ENCODE measurements at places on chromosomes 12 and 14. TPM values are rescaled to one million over a fixed set of nuclear protein-coding genes. Genes with fewer than 3 reads are reported as not detected.

DNA sequence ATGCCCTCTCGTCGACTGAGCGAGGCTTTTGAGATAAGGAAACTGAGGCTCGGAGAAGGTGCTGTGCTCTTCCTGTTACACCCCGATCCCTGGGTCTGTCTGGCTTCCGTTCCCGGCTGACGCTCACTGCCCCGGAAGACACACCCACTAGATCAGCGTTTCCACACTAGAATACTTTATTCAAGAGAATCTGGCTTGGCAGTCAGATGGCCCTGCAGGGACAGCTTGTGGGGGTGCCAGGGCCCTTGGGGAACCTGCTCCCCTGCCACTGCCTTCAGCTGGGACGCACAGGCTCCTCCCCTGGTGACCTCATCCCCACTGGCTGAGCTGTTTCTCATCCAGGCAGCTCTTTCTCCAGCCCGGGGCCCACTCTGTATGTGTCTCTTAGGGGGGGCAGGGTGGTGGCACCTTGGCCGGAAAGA, 13.7 kb downstream of the PGF start:
- no peak overlapping the region for H3K4me3 ChIP-seq
- no peaks in the 10 kb centered on the region for H3K36me3 ChIP-seq
- peaks cover 4% of the 10 kb centered on the region for H3K4me1 ChIP-seq
- H3K27ac ChIP-seq, result no peak overlapping the region
- DNase-seq, result no peak

Gene BMP4
- 3.9 TPM for total RNA-seq

Gene CNTN1
- total RNA-seq, result 27.0 TPM

DNA sequence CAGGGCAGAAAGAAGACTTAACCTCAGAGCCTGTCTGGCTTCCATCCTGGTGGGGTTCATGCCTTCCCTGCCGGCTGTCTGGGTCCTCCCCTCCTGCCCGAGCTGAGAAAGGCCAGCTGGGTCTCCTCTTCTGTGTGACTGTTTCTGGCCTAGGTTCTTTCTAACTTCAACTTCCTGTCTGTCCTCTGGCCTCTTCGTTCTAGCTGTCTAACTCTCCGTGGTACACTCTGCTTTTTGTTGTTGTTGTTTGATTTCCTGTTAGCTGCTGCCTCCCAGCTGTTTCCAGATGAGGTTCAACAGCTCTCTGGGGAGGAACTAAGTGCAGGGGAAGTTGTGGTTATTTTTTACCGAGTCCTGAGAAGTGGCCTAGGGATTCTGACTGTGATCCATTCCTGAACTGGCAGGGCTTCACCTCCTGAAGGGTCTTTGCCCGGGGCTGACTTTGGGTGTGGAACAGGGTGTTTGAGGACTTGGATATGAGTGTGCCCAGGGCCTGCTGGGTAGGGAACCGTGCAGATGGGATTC, 3.2 kb downstream of the MLXIP start:
- DNase-seq, result no peak
- H3K4me3 ChIP-seq, result 0 out of 2 replicates have a peak overlapping the region, but pooled peaks have one; percentile 72
- no peaks in the 10 kb centered on the region for H3K36me3 ChIP-seq
- peaks cover 21% of the 10 kb centered on the region for H3K27me3 ChIP-seq

GRCh38 chr14:32560209-32560857, 231.2 kb downstream of the AKAP6 start:
- no peak overlapping the region for H3K27ac ChIP-seq
- no peaks in the 10 kb centered on the region for H3K36me3 ChIP-seq
- no peak overlapping the region for H3K4me3 ChIP-seq
- no peaks in the 10 kb centered on the region for H3K27me3 ChIP-seq

Gene ARHGEF25
- total RNA-seq, result 10.2 TPM

DNA sequence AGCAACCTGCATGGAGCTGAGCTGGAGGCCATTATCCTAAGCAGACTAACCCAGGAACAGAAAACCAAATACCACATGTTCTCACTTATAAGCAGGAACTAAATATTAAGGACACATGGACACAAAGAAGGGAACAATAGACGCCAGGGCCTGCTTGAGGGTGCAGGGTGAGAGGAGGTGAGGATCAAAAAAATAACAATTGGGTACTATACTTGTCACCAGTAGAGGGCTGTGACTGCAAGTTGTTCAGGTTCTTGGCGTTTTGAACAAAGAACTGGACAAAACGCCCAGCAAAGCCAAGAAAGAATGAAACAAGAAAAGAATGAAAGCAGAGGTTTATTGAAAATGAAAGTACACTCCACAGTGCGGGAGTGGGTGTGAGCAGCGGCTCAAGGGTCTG, 208.5 kb upstream of the NEDD1 start:
- H3K36me3 ChIP-seq, result no peaks in the 10 kb centered on the region
- H3K27ac ChIP-seq, result no peak overlapping the region
- no peaks in the 10 kb centered on the region for H3K4me1 ChIP-seq
- no peaks in the 10 kb centered on the region for H3K27me3 ChIP-seq
- peak; percentile 6 for DNase-seq

- H3K4me3 ChIP-seq, result no peak overlapping the region
- peaks cover 18% of the 10 kb centered on the region for H3K36me3 ChIP-seq
- peaks cover 10% of the 10 kb centered on the region for H3K4me1 ChIP-seq
- no peak overlapping the region for H3K27ac ChIP-seq
- no peaks in the 10 kb centered on the region for H3K27me3 ChIP-seq
Observed at GRCh38 chr12:26646571-26646970, 186.4 kb downstream of the ITPR2 start.

Gene CFL2
- total RNA-seq, result 14.8 TPM
